ENCODE measurements at places on chromosomes 16 and 17. TPM values are rescaled to one million over a fixed set of nuclear protein-coding genes. Genes with fewer than 3 reads are reported as not detected.

The CLEC10A gene
- total RNA-seq, result not detected

The KATNIP gene
- 14.3 TPM for total RNA-seq

- ATAC-seq, result no peak
These were observed 13.8 kb downstream of the SMIM5 start for GRCh38 chr17:75647061-75647460.

The ABCA3 gene
- total RNA-seq, result 4.7 TPM

DNA sequence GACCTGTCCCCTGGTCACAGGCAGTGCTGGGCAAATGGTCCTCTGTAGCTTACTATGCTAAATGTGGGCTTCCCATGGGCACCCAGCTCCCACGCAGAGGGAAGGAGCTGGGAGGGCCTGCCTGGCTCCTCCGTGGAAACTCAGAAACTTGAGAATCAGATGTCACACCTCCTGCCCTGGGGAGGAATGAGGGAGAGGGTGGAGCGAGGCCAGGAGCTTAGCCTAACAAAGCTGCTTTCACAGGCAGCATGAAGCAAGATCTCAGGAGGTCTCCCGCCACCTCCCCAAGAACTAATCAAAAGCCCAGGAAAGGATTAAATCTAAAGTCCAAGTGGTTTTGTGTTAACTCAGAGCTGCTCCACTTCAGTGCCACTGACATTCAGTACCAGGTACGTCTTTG lies 33.6 kb upstream of the XYLT2 start:
- no peak for ATAC-seq

DNA sequence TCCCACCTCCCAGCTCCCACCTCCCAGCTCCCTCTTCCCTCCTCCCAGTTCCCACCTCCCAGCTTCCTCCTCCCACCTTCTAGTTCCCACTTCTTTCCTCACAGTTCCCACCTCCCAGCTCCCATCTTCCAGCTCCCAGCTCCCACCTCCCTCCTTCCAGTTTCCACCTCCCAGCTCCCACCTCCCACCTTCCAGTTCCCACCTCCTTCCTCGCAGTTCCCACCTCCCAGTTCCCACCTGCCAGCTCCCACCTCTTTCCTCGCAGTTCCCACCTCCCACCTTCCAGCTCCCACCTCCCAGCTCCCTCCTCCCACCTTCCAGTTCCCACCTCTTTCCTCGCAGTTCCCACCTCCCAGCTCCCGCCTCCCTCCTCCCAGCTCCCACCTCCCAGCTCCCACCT lies 10.4 kb upstream of the MC1R start:
- no peak for ATAC-seq

DNA sequence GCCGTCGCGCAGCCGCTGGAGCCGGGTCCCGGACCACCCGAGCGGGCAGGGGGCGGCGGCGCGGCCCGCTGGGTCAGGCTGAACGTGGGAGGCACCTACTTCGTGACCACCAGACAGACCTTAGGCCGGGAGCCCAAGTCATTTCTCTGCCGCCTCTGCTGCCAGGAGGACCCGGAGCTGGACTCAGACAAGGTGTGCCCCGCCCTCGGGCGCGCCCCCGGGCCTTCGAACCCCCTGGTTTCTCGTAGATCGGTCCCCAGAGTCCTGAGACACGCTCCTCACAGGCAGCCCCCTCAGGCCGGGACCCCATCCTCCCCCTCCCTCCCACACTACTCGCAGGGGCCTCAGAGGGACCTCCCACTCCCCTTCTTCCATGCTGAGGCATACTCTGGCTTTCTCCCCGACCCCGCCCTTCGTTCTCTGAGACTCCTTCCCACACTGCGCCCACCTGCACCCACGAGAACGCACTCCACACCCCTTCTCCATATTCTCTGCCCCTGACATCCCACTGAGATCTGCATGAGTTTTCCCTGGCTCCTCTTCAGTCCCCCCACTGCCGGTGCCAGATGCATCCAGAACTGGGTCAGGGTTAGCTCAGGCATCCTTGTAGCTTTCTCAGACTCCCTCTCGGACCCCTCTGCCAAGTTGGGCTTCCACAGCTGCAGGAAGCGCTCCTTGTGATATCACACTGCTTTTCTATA lies 523 bp downstream of the KCTD2 start:
- peak; percentile 3 for ATAC-seq

- ATAC-seq, result no peak
These were observed 50.2 kb downstream of the DNAH3 start for GRCh38 chr16:21100447-21100846.

- ATAC-seq, result no peak
These were observed 16.8 kb upstream of the PLLP start for GRCh38 chr16:57301126-57301817.

- ATAC-seq, result no peak
These were observed 4.1 kb downstream of the COX4I1 start for GRCh38 chr16:85803570-85803969.

- ATAC-seq, result no peak
These were observed 19.1 kb downstream of the NGFR start for GRCh38 chr17:49514071-49514721.

- ATAC-seq, result no peak
These were observed 18.7 kb upstream of the CCL2 start for GRCh38 chr17:34236281-34236892.

GRCh38 chr16:4313563-4314531 lies 2.0 kb upstream of the GLIS2 start:
- ATAC-seq, result no peak

The TMEM97 gene
- 25.0 TPM for total RNA-seq

DNA sequence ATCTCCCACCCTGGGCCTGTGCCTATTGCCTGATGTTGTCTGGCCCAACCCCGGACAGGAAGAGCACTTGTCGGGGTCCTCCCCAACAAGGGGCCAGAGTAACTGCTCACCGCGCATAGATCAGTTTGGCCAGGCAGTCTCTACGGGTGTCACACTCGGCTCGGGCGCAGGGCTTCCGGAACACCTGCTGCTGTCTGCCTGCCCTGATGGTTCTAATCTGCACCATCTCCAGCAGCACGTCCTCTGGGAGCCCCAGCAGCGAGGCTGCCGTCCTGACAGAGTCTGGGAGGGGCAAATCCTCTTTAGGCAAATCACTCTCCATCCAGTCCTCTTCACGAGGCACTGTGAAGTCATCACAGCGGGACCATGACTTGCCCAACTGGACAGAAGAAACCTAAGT lies 24.0 kb downstream of the MYO19 start:
- ATAC-seq, result no peak

GRCh38 chr16:7086822-7087616 lies 245.6 kb upstream of the RBFOX1 start:
- ATAC-seq, result no peak

DNA sequence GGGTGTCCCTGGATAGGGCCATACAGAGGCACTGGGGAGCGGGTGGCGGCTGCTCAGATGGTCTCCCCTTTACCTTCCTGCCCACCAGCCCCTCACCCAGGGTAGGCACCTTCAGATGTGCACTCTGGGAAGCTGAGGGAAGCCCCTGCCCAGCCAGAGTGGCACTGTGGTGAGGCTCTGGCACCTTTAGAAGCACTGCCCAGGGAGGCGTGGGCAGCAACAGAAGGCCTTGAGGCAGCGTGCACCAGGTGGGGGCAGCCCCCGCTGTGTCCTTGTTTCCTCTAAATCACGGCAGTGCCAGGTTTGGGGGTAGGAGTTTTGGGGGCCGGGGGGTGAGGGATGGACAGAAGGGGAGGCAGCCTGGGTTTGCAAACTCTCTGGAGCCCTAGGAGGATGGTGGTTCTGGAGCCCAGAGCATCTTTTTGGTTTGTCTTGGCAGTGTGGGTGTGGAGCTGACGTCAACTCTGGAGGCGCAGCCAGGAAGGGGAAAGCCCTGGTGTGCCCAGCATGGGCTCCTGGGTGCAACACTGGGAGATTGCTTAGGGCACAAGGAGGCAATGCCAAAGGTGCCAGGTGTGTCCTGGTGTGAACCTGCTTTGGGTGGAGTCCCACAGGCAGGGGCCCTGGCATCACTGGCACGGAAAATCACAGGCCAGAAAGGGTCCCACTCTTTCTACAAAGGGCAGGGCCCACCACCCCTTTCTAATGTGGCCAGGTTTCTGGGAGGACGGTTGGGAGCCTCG lies 23.1 kb upstream of the CDC42EP4 start:
- peak; percentile 60 for ATAC-seq

The HOXB1 gene
- not detected for total RNA-seq

The OR1A1 gene
- not detected for total RNA-seq

The PPM1D gene
- 17.1 TPM for total RNA-seq

The TBC1D3C gene
- not detected for total RNA-seq

The LPO gene
- total RNA-seq, result not detected

DNA sequence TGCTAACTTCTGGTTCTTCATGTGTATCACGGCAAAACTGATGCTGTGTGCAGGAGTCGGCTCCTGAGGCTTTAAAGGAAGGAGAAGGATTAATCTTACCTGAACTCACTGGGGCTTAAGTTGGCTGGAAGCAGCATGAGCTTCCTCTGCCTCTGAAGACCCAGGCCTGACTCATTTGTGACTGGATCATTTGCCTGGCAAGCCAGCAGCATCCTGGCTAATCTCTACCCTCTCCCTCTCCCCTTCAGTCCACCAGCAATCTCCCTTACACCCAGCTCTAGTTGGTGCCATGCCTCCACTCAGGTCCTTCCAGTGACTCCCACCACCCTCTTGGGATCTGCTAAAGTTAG lies 150.3 kb downstream of the IRX3 start:
- no peak for ATAC-seq

The GCGR gene
- total RNA-seq, result 0.26 TPM

DNA sequence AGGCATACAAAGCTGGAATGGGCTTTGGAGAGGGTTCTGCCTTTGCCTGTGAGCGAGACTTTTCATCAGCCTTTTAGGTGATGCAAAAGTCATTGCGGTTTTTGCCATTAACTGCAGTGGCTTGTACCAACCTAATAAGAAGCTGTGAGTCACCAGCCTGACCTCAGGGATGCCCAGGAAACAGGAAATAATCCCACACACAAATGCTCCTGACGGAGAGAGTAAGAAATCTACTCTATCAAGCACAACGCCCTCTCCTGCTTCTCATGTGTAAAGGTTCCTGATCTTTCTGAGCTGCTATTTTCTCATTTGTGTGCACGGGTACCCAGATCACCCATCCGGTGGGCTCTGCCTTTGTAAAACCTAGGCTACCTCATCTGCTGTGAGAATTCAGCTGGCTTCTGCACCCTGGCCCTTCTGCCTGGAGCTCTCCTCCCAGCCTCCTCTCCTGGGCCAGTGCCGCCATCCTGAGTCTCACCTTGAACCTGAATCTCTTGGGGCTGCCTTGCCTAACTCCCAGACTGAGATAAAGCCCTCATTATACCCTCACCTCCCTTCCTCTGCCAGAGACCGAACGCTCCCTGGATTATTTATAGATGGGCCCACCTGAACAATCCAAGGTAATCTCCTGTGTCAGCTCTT lies 299.7 kb downstream of the C16orf95 start:
- ATAC-seq, result no peak

GRCh38 chr17:238964-239259 lies 57.5 kb upstream of the DOC2B start:
- ATAC-seq, result no peak

DNA sequence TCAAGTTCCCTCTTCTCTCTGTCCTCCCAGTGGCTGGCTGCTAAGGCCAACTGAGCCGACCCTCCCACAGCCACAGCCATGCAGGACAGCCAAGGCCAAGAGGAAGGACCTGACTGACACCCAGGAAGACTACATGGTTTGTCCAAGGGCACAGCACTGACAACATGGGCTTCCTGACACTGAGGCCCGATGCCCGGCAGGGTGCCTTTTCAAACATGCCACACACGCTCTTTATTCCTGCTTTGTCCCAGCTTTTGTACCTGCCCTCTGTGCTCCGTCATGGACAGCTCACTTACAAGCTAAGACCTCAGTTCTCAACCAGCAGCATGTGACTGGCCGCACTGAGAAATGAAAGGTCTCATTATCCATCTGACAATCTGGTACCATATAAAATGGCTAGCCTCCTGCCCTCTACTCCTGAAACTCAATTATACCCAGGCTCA lies 45.8 kb downstream of the TEX2 start:
- no peak for ATAC-seq

DNA sequence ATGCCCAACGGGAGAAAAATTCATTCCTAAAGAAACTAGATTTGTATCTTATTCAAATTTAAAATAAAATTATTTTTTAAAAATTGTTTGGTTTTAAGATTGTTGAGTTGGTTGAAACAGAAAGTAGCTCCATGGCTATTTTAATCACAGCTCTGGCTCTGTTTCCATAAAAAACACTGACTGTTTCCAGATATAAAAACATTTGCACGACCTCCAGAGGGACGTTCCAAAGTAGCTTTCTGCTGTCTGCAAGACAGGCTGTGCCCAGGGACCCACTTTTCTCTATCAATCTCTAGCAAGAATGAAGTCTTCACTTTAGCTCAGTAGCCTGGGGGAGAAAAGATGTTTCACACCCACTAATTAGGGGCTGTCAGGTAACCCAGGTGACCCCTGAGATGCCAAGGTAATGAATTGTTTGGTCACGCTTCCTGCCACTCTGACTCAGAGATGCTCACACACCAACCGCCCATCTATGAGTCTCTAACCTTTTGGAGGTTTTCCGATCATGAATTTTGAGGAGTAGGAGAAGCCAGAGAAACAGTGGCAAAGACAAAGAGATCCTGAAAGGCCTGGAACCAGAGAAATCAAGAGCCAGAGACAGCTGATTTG lies 220.1 kb upstream of the SOX9 start:
- ATAC-seq, result no peak

DNA sequence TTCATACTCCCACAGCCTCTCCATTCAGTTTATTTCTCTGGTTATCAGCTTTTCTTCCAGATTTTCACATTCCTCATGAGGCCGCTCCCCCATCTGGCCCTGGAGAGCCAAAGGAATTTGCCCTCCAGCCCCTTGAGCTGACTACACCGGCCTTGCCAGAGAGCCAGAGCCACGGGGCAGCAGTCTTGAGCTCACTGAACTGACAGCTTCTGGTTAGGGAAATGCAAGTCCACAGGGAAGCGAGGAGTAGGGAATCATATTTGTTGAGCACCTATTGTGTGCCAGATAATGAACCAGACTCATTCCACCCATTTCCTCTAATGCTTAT lies 102.4 kb downstream of the ABCC12 start:
- no peak for ATAC-seq

GRCh38 chr16:35391328-35391727 lies 1931.9 kb downstream of the TP53TG3F start:
- ATAC-seq, result no peak

- no peak for ATAC-seq
These were observed 4.1 kb upstream of the UBTF start for GRCh38 chr17:44223541-44224071.

DNA sequence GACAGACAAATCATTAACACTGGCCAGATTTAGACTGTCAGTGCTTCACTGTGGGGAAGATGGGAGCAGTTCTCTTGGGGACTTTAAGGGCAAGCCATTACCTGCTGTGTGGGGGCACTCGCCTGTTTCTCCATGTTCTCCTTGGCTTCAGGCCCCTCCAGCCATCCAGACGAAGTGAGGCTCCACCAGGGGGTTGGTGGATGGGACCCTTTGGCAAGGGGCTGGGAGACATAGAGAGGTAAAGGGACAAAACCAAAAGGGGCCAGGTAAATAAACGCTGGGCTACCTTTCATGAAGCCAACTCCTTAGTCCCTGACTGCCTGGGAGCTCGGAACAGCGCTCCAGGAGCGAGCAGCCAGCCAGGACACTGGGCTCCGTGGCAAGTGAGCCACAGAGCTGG lies 14.0 kb downstream of the TBX4 start:
- no peak for ATAC-seq

The CD79B gene
- 29.3 TPM for total RNA-seq

All from activated T-helper 17 cell treated with anti-CD3 and anti-CD28 coated beads, Interleukin-2, amount 50 U/mL, for 72 hours (primary cell).